Left ventricle myocardium inferior (tissue), 1 donor: ENCODE measurements at places on chromosomes 7 and 10. TPM values are rescaled to one million over a fixed set of nuclear protein-coding genes. Genes with fewer than 3 reads are reported as not detected.

The NKX6-2 gene
- total RNA-seq: not detected

The GRID1 gene
- 1.6 TPM for total RNA-seq

The BICC1 gene
- 5.7 TPM for total RNA-seq

The TBL2 gene
- 9.6 TPM for total RNA-seq

DNA sequence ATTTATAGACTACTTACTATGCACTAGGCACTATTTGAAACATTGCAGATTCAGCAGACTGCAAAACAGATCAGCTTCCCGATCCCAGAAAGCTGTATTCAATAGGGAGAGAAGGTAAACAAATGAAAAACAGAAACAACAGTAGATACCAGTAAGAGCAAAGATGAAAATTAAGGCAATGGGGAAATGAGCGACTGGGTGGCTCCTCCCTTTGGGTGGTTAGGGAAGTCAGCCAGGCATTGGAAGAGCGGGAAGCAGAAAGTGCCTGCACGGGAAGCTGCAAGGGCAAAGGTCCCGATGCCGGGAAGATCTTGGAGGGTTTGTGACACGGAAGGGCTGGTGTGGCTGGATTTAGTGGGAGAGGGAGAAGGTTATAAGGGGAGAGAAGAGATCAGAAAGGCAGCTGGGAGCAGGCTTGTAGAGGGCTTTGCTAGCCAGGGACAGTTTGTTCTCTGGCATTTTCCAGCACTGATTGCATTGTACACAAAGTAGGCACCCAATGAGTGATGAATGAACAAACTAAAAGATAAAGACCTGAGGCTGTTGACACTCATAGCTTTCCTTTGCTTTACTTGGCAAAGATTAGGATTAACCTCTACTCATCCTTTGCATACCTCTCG lies 67.8 kb downstream of the NAMPT start:
- peak overlapping the region; percentile 97 for H3K27ac ChIP-seq
- no peaks in the 10 kb centered on the region for H3K27me3 ChIP-seq
- H3K4me3 ChIP-seq: peak overlapping the region; percentile 51
- H3K36me3 ChIP-seq: no peaks in the 10 kb centered on the region
- peaks cover 45% of the 10 kb centered on the region for H3K4me1 ChIP-seq

DNA sequence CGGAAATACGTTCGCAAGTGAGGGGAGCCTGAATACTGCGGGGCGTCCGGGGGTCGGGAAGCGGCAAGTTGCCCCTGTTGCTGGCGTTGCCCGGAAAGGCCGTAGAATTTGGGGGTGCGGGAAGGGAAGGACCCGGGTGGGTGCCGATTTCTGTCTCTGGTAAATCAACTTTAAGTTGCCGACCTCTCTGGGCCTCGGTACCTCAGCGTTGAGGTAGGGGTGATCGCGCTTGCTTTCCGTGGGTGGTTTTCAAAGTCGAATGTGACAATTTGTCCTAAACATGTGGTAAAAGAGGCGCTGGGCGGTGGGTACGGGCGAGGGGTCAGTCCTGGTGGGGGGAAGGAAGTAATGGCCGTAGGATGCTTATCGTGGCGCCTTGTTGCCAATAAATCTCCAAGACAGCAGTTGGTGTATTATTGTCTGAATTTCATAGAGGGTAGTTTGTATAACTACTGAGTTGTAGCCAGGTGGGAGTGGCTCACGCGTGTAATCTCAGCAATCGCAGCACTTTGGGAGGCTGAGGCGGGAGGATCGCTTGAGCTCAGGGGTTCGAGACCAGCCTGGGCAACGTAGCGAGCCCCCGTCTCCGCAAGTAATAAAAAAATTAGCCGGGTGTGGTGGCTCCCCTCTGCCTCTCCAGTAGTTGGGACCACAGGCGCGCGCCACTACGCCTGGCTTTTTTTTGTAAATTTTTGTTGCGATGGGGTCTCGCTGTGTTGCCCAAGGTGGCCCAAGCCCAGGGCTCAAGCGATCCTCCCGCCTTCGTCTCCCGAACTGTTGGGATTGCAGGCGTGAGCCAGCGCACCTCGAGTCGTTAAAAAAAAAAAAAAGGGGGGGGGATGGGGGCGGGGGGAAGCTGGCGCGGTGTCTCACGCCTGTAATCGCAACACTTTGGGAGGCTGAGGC lies 644 bp downstream of the BUD23 start:
- peaks cover 64% of the 10 kb centered on the region for H3K4me1 ChIP-seq
- peaks cover 29% of the 10 kb centered on the region for H3K36me3 ChIP-seq
- DNase-seq: no peak
- H3K27ac ChIP-seq: peak overlapping the region; percentile 93

DNA sequence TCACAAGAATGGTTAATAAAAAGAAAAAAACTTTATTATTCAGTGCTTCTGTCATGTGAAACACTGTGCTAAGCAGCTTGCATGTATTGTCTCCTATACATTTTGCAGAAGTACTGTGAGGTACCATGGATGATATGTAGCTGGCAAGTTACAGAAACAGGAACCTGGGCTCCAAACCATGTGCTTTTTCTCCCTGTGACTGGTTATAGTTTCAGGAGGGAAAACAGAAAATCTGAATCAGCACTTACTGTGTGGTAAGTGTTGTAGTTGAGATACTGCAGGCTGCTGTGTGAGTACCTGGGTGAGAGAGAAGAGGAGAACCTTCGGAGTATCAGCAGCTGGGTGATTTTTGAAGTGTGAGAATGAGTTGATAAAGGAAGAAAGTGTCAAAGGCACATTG lies 285.0 kb downstream of the SUGCT start:
- H3K36me3 ChIP-seq: no peaks in the 10 kb centered on the region
- DNase-seq: no peak
- H3K27ac ChIP-seq: no peak overlapping the region
- no peaks in the 10 kb centered on the region for H3K4me1 ChIP-seq

DNA sequence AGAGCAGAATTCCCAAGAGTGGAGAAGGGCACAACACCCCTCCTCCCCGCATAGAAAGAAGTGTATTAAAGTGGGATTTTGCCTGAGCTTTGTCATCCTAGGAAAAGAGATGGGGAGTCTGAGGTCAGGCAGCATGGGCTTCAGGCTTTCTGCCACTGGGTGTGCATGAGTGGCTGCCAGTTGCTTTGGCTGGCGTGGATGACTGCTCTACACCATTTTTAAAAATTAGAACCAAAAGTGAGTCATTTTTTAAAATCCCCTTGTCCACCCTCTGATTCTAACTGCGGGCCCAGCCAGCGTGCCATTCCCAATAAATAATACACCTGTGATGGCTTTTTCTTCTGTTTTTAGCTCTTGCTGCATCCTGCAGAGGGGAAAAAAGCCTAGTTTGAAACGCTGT lies 13.4 kb downstream of the SLC29A3 start:
- H3K4me1 ChIP-seq: no peaks in the 10 kb centered on the region
- H3K4me3 ChIP-seq: no peak overlapping the region
- H3K36me3 ChIP-seq: peaks cover 16% of the 10 kb centered on the region
- H3K27ac ChIP-seq: no peak overlapping the region
- DNase-seq: no peak

DNA sequence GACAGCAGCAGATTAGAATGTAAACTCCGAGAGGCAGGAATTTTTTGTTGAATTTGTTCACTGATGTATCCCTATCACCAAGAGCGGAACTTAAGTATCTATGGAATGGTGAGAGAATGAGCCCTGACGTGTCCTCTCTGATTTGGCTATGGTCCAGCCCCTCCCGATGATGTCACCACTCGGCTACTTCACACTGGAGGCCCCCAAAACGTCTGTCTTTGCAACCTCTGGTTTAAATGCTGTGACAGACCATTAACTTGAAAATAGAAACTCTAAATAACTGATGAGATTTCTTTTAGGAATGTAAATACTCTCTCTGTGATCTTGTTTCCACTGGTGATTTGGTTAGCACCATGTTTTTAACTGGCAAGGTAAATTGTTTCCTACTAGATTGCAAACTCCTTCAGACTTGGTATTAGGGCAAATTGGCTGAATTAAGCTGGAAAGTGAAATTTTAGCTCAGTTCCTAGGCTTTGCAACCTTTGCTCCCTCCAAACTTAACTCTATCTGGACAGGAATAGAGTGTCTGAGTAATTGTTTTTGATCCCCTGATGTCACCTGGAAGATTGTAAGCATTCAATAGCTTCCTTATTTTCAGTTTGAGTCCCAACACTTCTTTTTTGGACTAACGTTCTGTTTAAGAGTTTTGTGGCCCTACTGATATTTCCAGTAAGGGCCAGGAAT lies 19.1 kb downstream of the SLC16A12 start:
- peak; percentile 74 for DNase-seq
- peak overlapping the region; percentile 85 for H3K27ac ChIP-seq
- no peaks in the 10 kb centered on the region for H3K36me3 ChIP-seq
- no peaks in the 10 kb centered on the region for H3K27me3 ChIP-seq
- H3K4me3 ChIP-seq: peak overlapping the region; percentile 43
- peaks cover 55% of the 10 kb centered on the region for H3K4me1 ChIP-seq
